Stimulated activated CD4-positive, alpha-beta T cell treated with anti-CD3 and anti-CD28 coated beads, Interleukin-15, amount 100 ng/mL, for 24 hours (primary cell): ENCODE measurements at places on chromosomes 7 and 10.

- no peak for DNase-seq
Measured at GRCh38 chr7:4638781-4639575, 43.1 kb upstream of the FOXK1 start.

GRCh38 chr7:67484244-67484751 is 487.7 kb downstream of the TYW1 start:
- peak; percentile 29 for DNase-seq

DNA sequence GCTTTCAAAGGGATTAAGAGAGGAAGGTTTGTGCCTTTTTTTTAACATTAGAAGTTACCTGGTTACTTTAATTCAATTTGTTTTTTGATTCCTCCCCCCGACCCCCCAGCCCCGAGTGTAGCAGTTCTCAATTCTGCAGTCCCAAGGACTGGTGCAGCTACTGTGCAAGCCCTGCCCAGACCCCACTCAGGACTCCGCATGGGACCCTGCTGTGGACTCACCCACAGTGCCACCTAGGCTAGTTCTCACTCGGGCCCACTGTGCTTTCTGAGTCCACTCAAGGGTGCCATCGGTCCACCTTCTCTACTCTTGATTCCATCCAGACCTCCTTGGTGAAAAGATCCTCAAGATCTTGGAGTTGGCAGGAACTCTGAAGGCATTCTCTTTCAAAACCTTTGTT is 77.4 kb downstream of the VOPP1 start:
- no peak for DNase-seq

DNA sequence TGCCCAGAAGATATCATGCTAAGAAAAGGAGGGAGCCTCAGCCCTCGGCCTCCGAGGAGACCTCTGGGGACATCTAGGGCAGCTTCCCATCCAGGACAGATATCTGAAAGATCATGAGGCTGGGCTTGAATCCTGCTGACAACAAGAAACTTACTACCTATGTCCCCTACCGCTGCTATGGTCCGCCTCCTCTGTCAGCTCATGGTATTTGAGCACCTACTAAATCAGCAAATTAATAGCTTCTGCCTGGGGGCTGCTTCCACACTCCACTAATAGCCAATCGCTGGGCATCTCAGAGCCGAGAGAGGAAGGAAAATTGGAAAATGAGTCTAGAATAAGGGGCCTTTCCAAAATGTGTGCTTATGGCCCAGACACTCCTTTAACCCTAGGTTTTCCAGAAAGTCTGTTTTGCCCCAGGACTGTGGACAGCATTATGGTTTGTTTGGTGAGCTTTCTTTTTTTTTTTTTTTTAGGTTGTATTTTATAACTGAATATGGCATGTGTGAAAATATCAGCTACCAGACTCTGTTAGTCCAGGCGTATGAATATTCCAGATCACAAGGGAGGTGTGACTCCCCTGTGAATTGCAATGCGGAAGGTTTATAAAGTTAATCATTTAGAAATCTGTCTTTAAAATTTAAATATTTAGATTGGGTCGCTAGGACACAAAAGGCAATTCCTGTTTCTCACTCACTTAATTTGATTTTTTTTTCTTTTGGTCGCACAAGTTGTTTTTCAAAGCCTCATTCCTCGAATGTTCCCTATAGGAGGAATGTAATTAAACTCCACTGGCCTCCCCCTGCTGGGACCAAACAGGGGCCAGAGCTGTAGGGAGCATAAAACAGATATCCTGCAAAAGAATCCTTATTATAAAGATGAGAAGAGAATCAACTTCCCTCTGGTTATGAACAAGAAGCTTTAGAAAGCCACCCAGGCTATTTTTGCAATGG is 89.4 kb downstream of the PARP12 start:
- no peak for DNase-seq

DNA sequence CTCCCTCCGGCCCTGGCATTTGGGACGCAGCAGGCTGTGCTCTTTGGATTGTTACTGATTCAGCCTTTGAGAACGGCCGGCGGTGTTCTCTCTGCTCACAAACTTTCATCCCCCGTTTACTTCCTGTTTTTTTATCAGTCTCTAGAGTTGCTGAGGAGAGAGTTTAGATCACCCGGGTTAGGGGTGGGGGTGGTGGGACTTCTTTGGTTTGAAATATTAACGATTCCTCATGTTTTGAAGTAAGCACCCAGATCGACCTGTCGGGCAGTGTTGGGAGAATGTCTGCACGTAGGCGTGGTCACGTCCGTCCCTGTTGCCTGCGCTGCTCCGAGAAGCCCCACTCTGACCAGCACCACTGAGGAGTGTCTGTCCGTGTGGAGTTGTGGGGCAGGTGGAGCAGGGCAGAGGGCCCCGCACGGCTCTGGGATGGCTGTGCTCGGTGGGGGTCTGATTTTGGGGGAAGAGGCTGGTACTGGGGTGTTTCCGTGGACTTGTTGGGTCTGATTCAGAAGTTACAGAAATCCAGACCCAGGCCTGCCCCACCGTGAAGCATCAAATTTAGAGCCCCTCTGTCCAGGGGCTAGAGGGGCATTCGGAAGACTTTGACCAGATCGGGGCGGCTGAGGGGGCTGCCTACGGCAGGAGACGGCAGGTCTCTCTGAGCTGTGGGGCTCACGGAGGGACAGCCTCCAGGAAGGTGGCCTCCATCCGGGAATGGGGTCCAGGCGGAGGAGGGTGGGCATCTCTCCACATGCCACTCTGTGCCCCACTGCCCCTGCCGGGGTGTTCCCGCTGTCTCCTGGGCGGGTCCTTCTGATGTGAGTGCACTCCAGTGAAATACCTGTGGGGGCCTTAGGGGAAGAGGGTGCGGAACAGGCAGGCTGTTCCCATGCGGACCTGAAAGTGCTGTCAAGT is 7.4 kb downstream of the INPP5A start:
- no peak for DNase-seq

DNA sequence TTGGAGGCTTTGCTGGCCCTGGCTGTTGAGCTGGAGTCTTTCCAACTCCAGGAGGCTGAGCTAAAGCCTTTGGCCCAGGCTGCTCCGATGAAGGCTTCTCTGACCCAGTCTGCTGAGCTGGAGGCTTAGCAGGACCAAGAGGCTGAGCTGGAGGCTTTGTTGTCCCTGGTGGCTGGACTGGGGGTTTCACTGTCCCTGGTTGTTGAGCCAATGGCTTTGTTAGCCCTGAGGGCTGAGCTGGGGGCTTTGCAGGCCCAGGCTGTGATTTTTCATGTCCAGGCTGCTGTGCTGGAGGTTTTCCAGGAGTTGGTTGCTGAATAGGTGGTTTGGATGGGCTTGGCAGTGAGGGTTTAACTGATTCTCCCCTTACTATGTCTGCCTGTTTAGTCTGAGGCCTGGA is 7.3 kb downstream of the PCLO start:
- DNase-seq, result no peak

- no peak for DNase-seq
Measured at GRCh38 chr7:76514926-76515771, 4.8 kb downstream of the UPK3B start.

GRCh38 chr10:7493996-7494395 is 83.2 kb upstream of the SFMBT2 start:
- DNase-seq, result no peak

- no peak for DNase-seq
Measured at GRCh38 chr7:50348469-50349162, 44.1 kb downstream of the IKZF1 start.

DNA sequence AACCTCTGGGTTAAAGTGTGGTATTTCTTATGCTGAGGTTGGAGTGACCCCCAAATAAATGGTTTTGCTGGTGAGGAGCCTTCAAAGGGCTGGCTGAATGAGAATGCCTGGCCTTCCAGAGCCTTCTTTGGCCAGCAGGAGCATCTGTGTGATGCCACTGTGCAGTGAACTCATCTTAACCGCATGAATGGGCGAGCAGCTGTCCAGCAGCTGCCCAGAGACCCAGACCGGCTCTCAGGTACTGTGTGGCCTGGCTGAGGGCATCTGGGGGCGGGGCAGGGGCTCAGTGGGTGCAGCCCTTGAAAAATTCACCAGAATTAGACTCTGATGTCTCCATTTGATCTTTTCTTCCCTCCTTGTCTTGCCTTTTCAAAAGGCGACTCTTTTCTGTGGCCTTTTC is 59.0 kb downstream of the SYPL1 start:
- no peak for DNase-seq

GRCh38 chr7:47198159-47198558 is 383.8 kb downstream of the TNS3 start:
- DNase-seq, result no peak

- DNase-seq, result no peak
Measured at GRCh38 chr10:30928742-30929141, 102.9 kb downstream of the ZNF438 start.
